Astrocyte (in vitro differentiated cells and primary cell): ENCODE measurements at places on chromosomes 7 and 10. TPM values are rescaled to one million over a fixed set of nuclear protein-coding genes. Genes with fewer than 3 reads are reported as not detected.

GRCh38 chr10:100653957-100654781 lies 91.2 kb upstream of the PAX2 start:
- no peak overlapping the region for H3K27ac ChIP-seq
- no peaks in the 10 kb centered on the region for H3K4me1 ChIP-seq
- DNase-seq, result no peak

GRCh38 chr7:137946011-137946410 lies 55.9 kb downstream of the CREB3L2 start:
- H3K4me3 ChIP-seq, result no peak overlapping the region
- H3K27ac ChIP-seq, result no peak overlapping the region
- DNase-seq, result no peak
- H3K27me3 ChIP-seq, result no peaks in the 10 kb centered on the region
- peaks cover 28% of the 10 kb centered on the region for H3K4me1 ChIP-seq
- peaks cover 2% of the 10 kb centered on the region for H3K36me3 ChIP-seq

DNA sequence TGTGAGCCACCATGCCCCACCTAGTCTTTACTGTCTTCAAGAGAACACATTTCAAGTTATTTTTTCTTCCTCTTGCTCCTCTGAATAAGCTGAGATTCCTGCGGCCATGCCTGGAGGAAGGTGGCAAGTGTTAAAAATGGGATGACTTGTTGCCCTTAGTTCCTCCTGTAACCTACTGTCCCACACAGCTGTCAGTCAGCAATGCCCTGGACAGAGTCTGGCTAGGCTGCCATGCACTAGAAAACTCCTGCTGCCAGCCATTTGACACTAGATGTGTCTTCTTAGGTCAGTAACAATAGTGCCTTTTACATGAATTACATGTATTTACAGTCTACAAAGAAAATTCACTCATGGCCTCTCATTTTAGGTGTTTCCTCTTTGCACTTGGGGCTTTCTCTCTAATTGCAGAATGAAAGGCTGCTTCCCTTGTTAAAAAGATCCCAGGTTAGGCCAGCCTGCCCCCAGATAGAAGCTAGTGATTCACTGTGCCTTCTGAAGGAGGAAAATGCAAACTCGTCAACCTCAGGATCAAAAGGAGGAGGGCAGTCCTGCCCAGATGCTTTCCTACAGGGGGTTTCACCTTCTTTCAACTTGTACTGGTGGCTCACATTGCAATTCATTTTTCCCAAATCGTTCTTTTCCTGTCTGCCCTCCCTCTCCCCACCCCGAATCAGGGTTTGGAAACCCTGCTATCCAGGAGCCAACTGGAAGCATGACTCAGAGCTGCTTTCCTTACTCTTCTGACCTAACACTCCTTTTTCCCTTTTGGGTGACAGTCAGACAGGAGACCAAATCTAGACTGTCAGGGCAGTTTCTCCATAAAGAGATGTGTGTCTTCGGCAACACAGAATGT lies 136.6 kb downstream of the SPAG6 start:
- peaks cover 19% of the 10 kb centered on the region for H3K27me3 ChIP-seq
- H3K27ac ChIP-seq, result no peak overlapping the region
- H3K4me1 ChIP-seq, result peaks cover 2% of the 10 kb centered on the region
- DNase-seq, result peak; percentile 5

- H3K36me3 ChIP-seq, result no peaks in the 10 kb centered on the region
- no peaks in the 10 kb centered on the region for H3K27me3 ChIP-seq
- DNase-seq, result no peak
- no peak overlapping the region for H3K27ac ChIP-seq
- H3K4me3 ChIP-seq, result no peak overlapping the region
Measured at GRCh38 chr10:10865303-10865702, 152.4 kb upstream of the CELF2 start.

DNA sequence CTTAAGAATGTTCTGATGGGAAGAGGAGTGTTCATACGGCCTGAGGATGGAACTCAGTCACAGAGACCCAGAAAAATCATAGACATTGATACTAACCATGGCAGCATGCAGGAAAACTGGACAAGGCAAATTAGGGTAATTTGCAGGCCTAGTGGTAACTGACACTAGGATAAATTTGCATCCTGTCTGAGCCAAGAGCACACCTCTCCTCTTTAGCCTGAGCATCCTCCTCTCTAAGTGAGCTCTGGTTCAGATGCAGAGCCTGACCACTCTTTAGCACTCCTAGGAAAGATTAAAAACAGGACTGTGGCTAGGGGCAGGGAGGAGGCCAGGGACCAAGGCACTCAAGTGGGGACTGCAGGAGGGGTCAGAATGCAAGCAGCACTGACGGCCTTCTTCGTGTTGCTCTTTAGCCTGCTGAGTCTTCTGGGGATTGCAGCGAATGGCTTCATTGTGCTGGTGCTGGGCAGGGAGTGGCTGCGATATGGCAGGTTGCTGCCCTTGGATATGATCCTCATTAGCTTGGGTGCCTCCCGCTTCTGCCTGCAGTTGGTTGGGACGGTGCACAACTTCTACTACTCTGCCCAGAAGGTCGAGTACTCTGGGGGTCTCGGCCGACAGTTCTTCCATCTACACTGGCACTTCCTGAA lies at the start of gene TAS2R41:
TAS2R41 (plus strand) TSS at position 373 of the 650 bp plus-strand sequence; CDS start at position 373, 0 bp downstream.
- H3K27ac ChIP-seq, result no peak within 1 kb of the TSS
- no peaks in the 10 kb centered on the region for H3K27me3 ChIP-seq
- H3K36me3 ChIP-seq, result no peaks in the 10 kb centered on the region
- no peak within 1 kb of the TSS for H3K4me3 ChIP-seq
- no peak for DNase-seq

DNA sequence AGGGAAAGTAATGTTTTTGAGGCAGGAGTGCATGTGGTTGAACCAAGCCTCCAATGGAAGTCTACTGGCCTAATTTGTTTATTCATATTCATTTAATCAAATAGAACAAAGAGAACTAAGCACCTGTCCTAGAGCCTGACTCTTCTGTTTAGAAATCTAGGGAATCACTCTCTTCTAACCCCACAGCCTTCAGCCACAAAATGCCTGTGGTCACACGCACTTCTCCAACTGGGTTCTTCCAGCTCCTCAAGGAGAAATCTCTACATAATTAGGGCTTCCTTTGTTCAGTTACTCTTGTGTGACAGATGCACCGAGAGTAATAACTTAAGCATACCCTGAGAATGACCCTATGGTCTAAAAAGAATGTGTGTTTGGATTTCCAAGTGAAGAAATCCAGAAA lies 133.7 kb upstream of the NAMPT start:
- H3K4me3 ChIP-seq, result no peak overlapping the region
- no peak overlapping the region for H3K27ac ChIP-seq
- H3K27me3 ChIP-seq, result no peaks in the 10 kb centered on the region
- peaks cover 8% of the 10 kb centered on the region for H3K4me1 ChIP-seq

The COL28A1 gene
- total RNA-seq, result 0.11 TPM in 1 of 2 replicates, not detected in the other

The HPSE2 gene
- total RNA-seq, result 0.14 TPM in 1 of 2 replicates, not detected in the other
